ENCODE measurements at places on chromosomes 2 and 18.

GRCh38 chr2:186516396-186516795 lies 30.3 kb downstream of the ZC3H15 start:
- H3K4me3 ChIP-seq: no peak overlapping the region
- H3K27me3 ChIP-seq: no peaks in the 10 kb centered on the region
- DNase-seq: no peak
- no peaks in the 10 kb centered on the region for H3K4me1 ChIP-seq
- peaks cover 13% of the 10 kb centered on the region for H3K36me3 ChIP-seq

DNA sequence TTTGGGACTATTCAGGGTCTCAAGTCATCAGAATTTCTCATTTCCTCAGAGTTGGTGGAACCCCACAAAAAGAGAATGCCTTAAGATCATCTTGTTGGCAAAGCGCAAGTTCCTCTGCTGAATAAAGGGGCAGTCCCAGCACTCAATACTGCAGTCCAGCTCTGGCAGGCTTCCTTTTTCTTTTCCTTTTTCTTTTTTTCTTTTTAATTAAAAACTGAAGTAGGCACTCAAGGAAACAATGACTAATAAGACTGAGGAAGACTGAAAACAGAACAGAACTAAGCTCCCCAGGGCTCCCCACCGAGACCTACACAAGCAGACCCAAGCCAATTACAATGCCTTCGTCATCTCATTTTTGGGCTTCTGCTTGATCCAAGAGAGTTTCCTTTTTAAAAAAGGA lies 82.0 kb downstream of the STK39 start:
- no peak overlapping the region for H3K4me3 ChIP-seq
- no peaks in the 10 kb centered on the region for H3K36me3 ChIP-seq

- no peak for DNase-seq
- no peaks in the 10 kb centered on the region for H3K27me3 ChIP-seq
- H3K36me3 ChIP-seq: no peaks in the 10 kb centered on the region
- H3K27ac ChIP-seq: no peak overlapping the region
- H3K4me3 ChIP-seq: no peak overlapping the region
These were observed 1041.4 kb upstream of the FANCL start for GRCh38 chr2:59282374-59283057.

DNA sequence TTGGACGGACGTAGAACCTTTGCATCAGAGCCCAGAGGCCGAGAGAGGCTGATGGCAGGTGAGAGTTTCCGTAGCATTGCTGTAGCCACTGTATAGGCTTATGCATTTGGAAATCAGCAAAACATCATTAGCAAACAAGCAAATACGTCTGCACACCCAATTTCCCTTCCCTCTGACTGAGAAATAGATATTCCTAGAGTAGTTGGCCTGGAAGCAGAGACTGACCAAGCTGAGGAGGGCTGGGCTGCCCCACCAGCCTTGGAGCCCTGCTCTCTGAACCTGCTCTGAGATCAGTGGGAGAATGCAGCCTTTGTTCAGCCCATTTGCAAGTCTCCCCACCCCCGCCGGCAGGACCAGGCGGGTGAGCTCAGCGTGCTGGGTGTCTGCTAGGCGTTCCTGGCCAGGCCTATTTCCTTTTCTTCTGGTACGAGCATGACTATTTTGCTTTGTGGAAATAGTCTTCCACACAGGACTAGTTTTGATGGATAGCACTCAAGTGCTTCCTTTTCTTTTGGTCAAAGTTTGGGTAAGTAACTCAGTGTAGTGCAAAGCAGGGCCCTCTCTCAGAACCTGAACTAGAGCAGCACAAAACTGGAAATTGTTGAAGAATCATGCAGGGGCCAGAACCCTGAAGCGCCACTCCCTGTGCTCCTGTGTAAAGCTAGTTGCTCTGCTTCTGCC lies 21.9 kb upstream of the RNF149 start:
- no peaks in the 10 kb centered on the region for H3K36me3 ChIP-seq
- H3K27ac ChIP-seq: no peak overlapping the region
- no peak for DNase-seq
- H3K4me3 ChIP-seq: no peak overlapping the region
- no peaks in the 10 kb centered on the region for H3K27me3 ChIP-seq

- no peaks in the 10 kb centered on the region for H3K36me3 ChIP-seq
- peaks cover 6% of the 10 kb centered on the region for H3K4me1 ChIP-seq
- H3K27ac ChIP-seq: no peak overlapping the region
- H3K4me3 ChIP-seq: no peak overlapping the region
- no peak for DNase-seq
- peaks cover 8% of the 10 kb centered on the region for H3K27me3 ChIP-seq
These were observed 78.2 kb upstream of the UXS1 start for GRCh38 chr2:106272216-106272807.

GRCh38 chr2:11805024-11805423 lies 58.6 kb downstream of the LPIN1 start:
- H3K36me3 ChIP-seq: peaks cover 50% of the 10 kb centered on the region
- H3K27me3 ChIP-seq: no peaks in the 10 kb centered on the region
- H3K4me3 ChIP-seq: no peak overlapping the region
- no peak for DNase-seq

DNA sequence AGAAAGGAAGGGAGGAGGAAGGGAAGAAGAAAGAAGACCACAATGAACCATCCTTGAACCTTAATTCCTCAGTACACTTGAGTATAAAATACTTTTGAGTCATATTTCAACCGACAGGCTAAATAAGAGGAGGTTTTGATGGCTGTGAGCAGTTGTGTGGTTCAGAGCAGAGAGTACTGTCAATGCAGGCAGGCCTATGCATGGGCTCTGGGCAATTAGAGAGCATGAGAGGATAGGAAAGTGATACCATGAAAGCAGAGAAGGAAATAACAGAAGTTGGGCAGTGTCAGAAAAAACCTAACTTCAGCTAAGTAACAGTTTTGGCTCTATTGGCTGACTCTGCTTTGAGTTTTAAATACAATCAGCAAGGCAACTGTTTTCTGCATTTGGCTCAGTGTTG lies 123.6 kb upstream of the STK17B start:
- H3K4me1 ChIP-seq: peaks cover 7% of the 10 kb centered on the region
- H3K36me3 ChIP-seq: no peaks in the 10 kb centered on the region

DNA sequence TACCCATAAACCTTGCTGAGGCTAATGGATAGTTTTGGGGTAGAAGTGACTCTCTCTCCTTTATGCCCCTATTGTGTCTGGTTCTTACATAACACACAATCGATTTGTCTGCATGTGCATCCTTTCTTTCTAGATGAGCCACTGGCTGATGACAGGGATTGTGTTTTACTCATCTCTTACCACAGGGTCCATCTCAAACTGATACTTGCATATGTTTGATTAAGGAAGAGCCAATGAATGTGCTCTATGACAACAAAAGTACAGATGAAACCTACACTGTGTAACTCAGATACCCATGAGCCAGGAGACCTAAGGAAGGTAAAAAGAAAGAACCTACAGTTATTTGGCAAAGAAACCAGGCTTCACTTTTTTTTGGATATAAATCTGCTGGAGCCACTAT lies 13.2 kb upstream of the BZW1 start:
- H3K27ac ChIP-seq: no peak overlapping the region
- H3K4me1 ChIP-seq: no peaks in the 10 kb centered on the region
- H3K36me3 ChIP-seq: no peaks in the 10 kb centered on the region

DNA sequence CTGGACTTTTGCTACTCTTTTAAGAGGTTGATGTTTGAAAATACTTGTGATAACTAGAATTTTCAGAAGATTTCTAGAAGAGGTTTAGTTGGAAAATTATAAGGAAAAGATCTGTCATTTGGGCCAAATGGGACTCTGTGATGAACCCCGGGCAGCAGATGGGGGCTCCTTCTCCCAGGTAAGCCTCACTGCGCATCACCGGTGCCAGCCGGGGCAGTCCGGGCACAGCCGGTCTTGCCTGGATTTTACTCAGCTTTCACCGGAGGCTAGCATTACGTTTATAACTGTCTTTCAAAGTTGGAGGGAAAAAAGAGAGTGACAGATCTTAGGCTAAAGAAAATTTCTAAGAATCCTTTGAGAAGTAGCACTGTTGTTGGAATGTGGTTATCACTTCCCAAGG lies 97.4 kb upstream of the B3GNT7 start:
- no peak overlapping the region for H3K27ac ChIP-seq
- H3K36me3 ChIP-seq: no peaks in the 10 kb centered on the region
- H3K4me1 ChIP-seq: no peaks in the 10 kb centered on the region
- H3K27me3 ChIP-seq: no peaks in the 10 kb centered on the region
- no peak overlapping the region for H3K4me3 ChIP-seq
- DNase-seq: no peak

DNA sequence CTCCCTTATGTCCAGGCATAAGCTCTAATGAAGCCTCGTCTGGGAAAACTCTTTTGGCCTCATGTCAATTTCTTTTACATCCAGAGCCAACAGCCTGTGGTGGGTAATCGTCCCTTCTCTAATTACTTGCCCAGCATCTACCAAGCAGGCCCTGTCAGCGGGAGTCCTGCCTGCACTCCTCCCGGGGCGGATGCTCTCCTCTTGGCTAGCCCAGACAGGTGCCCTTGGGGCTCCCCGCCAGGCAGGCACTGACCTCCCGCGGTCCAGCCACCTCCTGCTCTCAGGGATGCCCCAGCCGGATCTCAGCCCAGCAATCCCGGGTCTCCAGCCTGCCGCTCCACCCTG lies 74.2 kb downstream of the NCAPH start:
- peaks cover 30% of the 10 kb centered on the region for H3K4me1 ChIP-seq
- H3K4me3 ChIP-seq: no peak overlapping the region
- H3K27me3 ChIP-seq: no peaks in the 10 kb centered on the region
- H3K36me3 ChIP-seq: no peaks in the 10 kb centered on the region
- DNase-seq: no peak
- no peak overlapping the region for H3K27ac ChIP-seq

DNA sequence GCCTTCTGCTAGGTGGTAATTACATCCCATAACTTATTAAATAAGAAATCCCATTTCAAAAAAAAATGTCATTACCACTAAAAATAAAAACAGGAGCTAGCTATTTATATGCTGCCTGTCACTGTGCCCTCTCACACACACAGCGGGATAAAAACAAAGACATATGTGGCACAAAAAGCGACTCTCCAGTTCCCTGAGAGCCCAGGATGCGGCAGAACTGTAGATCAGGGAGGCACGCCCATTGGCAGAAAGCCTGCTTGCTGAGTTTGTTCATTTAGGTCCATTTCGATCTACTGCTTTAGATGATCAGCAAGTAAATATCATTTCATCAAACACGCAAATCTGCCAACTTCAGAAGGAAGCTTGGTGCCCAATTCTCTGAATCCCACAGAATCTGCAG lies 124.4 kb downstream of the TMEM163 start:
- no peaks in the 10 kb centered on the region for H3K36me3 ChIP-seq
- no peaks in the 10 kb centered on the region for H3K4me1 ChIP-seq
- H3K27ac ChIP-seq: no peak overlapping the region
- H3K27me3 ChIP-seq: peaks cover 2% of the 10 kb centered on the region
- no peak for DNase-seq
- H3K4me3 ChIP-seq: no peak overlapping the region

- H3K27me3 ChIP-seq: no peaks in the 10 kb centered on the region
- no peak for DNase-seq
- H3K36me3 ChIP-seq: no peaks in the 10 kb centered on the region
- H3K4me1 ChIP-seq: no peaks in the 10 kb centered on the region
These were observed 406.2 kb upstream of the CWC22 start for GRCh38 chr2:180413336-180413735.

DNA sequence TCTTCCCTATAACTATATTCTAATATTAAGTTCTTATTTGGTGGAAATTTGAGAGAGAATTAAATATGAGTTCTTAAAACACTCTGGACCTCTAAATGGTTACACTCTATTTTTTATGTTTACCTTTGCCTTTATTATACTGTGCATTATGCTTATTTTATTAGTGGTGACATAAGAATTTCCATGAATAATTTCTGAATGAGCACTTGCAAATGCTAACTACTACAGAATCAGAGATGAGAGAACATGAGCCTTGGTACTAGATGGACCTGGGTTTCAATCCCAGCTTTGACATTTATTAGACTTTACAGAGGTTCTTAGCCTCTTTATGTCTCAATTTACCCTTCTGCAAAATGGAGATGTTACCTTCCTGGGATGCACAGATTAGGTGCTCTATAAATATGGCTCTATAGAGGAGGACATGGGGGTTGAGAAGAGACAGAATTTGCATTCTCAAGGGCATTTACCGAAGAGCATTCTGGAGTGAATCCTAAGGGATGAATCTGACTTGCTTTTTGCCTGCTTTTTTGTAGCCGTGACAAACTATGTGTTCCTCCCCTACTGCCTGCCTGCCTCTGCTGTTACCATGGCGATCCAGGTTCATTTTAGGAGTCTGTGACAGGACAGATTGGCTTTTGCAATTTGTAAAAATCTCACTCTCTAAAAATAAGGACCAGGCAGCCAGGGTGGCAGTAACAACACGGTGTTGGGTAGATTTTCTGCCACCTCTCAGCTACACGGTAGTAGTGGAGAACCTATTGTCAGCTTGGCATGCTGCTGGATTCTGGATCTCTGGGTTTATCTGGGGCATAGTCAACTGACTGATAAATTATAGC lies 20.7 kb upstream of the CNRIP1 start:
- H3K4me1 ChIP-seq: no peaks in the 10 kb centered on the region
- H3K4me3 ChIP-seq: no peak overlapping the region
- H3K36me3 ChIP-seq: no peaks in the 10 kb centered on the region
- H3K27ac ChIP-seq: no peak overlapping the region
- no peak for DNase-seq

- no peaks in the 10 kb centered on the region for H3K4me1 ChIP-seq
- no peaks in the 10 kb centered on the region for H3K27me3 ChIP-seq
- no peak overlapping the region for H3K27ac ChIP-seq
- H3K36me3 ChIP-seq: no peaks in the 10 kb centered on the region
- DNase-seq: no peak
- H3K4me3 ChIP-seq: no peak overlapping the region
These were observed 2119.8 kb upstream of the CELF4 start for GRCh38 chr18:39685303-39685902.

DNA sequence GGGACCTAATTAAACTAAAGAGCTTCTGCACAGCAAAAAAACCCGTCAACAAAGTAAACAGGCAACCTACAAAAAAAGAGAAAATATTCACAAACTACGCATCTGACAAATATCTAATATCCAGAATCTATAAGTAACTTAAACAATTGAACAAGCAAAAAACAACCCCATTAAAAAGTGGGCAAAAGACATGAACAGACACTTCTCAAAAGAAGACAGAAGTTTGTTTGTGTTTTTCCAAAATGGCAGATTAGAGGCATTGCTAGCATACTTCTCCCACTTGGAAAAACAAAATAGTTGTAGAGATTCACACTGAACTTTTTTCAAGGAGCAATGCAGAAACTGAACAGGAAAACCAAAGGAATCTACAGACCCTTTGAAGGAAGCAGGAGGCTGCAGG lies 37.6 kb downstream of the FLACC1 start:
- no peak for DNase-seq
- H3K4me1 ChIP-seq: no peaks in the 10 kb centered on the region
- no peaks in the 10 kb centered on the region for H3K27me3 ChIP-seq
- no peaks in the 10 kb centered on the region for H3K36me3 ChIP-seq

- no peak overlapping the region for H3K4me3 ChIP-seq
- no peaks in the 10 kb centered on the region for H3K4me1 ChIP-seq
- no peak for DNase-seq
These were observed 70.5 kb downstream of the SFXN5 start for GRCh38 chr2:73000808-73001570.

GRCh38 chr2:95159690-95160449 lies at the start of gene ZNF514:
Gene ZNF514 (minus strand): TSS chr2:95159848. CDS start chr2:95153253, 6,595 bp downstream.
- peak; percentile 79 for DNase-seq
- peaks cover 6% of the 10 kb centered on the region for H3K36me3 ChIP-seq
- no peaks in the 10 kb centered on the region for H3K27me3 ChIP-seq
- peaks cover 22% of the 10 kb centered on the region for H3K4me1 ChIP-seq
